ENCODE measurements at places on chromosomes 7 and 10.

DNA sequence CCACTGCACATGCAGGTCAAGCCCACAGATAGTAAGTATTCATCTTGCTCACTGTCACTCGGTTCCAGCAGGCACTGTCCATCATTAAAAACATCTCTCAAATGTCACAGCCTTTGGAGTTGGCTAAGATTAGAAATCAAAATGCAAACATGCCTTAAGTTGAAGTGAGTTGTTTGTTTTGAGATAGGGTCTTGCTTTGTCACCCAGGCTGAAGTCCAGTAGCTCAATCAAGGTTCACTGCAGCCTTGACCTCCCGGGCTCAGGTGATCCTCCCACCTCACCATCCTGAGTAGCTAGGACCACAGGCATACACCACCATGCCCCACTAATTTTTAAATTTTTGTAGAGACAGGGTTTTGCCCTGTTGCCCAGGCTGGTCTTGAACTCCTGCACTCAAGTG is 98.1 kb downstream of the EBF3 start:
- no peak for DNase-seq

- no peak for DNase-seq
These were observed 292.9 kb upstream of the ZMIZ1 start for GRCh38 chr10:78775891-78776290.

- no peak for DNase-seq
These were observed 11.1 kb downstream of the MDFIC start for GRCh38 chr7:114932991-114933390.

- no peak for DNase-seq
These were observed 100.7 kb downstream of the POLL start for GRCh38 chr10:101487399-101487798.

DNA sequence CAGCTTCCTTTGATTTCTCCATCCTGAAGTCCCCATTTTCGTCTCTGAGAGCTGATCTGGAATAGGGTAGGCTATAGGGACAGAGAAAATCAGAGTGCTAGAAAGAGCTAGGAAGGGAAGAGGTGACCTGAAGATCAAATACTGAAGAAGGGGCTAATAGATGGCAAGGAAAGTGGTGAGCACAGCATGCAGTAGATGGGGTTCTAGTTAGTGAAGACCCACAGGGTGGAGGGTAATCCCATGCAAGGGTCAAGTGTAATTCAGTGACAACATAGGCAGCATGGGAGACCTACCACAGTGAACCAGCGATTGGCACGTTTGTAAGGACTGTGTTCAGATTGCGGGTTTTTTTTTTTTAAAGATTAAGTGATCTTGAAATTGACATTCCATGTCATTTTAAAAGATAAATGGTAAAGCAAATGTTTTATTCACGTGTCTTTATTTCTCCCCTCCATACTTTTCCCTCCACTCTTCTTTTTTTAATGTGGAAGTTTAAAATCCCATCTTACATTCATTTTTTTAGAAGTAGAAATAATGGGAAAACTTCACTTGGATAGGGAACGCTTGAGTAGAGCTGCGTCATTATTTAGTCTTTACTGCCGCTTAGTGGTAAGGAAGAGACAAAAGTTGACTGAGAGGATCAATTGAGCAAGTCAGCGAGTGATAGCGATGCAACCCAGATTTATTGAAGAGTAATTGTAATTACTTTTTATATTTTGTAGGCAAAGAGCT is 21.0 kb upstream of the ABI1 start:
- peak; percentile 47 for DNase-seq

DNA sequence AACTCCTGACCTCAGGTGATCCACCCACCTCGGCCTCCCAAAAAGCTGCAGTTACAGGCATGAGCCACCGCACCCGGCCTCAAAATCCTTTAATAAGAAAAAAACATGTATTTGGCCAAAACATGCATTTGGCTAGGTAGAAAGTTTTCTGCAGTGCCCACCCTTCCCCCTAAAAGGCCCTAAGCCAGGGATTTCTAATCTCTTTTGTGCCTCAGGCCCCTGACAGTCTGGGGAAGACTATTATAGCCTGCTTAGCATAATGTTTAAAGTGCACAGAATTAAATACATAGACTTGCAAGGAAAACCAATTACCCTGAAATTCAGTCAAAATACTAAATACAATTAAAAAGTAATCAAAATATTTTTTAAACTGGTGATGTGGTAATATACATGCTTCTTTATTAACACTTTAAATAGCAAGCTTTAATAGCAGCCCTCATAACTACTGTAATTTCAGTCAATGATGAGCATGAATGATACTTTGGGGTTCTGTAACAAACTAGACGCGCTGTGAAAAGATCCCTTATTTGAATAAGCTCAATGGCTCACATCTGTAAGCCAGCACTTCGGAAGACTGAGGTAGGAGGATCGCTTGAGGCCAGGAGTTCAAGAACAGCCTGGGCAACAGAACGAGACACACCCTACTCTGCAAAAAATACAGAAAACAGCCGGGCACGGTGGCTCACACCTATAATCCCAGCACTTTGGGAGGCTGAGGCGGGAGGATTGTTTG is 29.9 kb downstream of the SPDYE6 start:
- no peak for DNase-seq

- DNase-seq = no peak
These were observed 61.1 kb upstream of the SEM1 start for GRCh38 chr7:96770758-96771157.

- DNase-seq = no peak
These were observed 135.7 kb downstream of the INHBA start for GRCh38 chr7:41567031-41567730.

DNA sequence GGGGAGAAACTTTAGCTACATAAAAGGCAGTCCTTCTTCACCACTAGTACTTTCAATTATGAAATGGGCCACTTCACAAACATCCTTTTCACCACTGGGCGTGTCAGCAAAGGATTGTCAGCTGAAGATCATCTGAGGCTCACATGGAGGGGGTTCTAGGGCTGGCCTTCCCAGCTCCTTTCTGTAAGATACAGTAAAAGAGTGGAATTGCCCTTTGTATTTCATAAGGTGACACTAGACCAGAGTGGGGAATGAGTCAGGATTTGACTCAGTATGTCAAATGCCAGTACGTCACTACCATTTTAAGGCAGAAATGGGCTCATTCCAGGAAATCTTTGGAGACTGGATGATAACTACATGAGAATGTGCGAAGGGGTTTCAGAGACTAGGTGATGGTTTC is 21.2 kb upstream of the BLOC1S2 start:
- DNase-seq = no peak
